ENCODE measurements at places on chromosomes 5 and 9.

GRCh38 chr9:38083858-38084555 is 15.0 kb upstream of the SHB start:
- no peak for DNase-seq

GRCh38 chr9:135848341-135849047 is 58.9 kb downstream of the CAMSAP1 start:
- DNase-seq, result no peak

GRCh38 chr5:76732405-76733048 is 16.6 kb downstream of the F2R start:
- DNase-seq, result no peak

DNA sequence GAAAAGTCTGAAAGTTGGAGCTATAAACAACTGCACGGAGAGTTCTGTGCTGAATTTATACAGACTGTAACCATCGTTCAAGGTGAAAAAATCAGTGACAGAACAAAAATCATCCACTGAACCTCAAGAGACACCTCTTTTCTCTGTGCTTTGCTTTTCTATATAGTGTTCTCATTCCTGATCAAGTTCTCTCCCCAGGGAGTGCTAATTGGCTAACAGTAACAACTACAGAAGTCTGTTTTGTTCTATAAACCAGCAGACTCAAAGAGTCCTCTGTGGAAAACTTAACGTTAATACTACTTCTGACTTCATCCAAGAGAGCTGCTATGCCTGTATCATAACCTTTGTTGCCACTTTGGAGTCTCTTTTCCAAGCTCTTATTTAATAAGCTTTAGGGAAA is 1388.3 kb upstream of the C9orf72 start:
- DNase-seq, result no peak

DNA sequence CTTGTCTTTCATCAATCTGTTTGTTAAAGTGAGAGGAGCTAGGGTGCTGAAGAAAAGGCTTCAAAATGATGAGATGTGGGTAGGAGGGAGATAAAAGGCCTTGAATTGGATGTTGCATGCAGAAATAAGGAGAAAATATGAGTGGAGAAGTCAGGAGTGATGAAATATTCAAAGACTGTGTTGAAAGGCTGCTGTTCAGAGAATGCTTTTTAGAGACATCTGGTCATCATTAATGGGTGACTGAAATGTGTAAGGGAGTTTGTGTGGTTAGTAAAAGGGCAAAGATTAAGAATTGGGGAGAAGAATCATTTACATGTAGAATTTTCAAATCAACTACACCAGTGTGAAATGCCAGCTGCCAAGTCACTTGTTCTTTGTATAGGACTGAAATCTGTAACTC is 383.9 kb downstream of the MAT2B start:
- DNase-seq, result peak; percentile 2
